Nephron progenitor cell (in vitro differentiated cells): ENCODE measurements at places on chromosomes 12 and 14.

- H3K27ac ChIP-seq = no peak overlapping the region
- H3K36me3 ChIP-seq = no peaks in the 10 kb centered on the region
- no peak for DNase-seq
- no peaks in the 10 kb centered on the region for H3K4me1 ChIP-seq
Measured at GRCh38 chr14:42541535-42542001, 934.9 kb downstream of the LRFN5 start.

DNA sequence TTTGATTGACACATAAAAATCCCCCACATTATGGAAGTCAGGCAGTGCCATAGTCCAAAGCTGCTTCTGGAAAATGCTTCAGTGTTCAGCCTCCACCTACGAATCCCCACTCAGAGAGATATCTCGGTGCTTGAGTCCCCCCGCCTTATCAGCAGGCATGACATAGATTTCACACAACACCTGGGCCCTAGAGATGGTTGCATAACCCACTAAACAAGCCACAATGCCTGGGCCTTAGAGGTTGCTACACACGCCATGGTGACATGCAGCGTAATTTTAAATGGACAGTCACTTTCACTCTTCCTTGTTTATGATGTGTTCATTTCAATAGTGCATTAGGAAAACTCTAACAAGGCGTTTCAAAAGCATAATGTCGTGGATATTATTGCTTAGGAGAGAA lies 38.0 kb downstream of the CCDC60 start:
- no peak overlapping the region for H3K4me3 ChIP-seq
- H3K27me3 ChIP-seq = no peaks in the 10 kb centered on the region
- peaks cover 42% of the 10 kb centered on the region for H3K4me1 ChIP-seq
- no peak for DNase-seq
- H3K27ac ChIP-seq = no peak overlapping the region

- peak overlapping the region; percentile 53 for H3K27ac ChIP-seq
- no peaks in the 10 kb centered on the region for H3K36me3 ChIP-seq
- no peak for DNase-seq
- H3K4me1 ChIP-seq = peaks cover 5% of the 10 kb centered on the region
- H3K27me3 ChIP-seq = peaks cover 25% of the 10 kb centered on the region
- no peak overlapping the region for H3K4me3 ChIP-seq
Measured at GRCh38 chr14:50389668-50390441, 6.8 kb downstream of the CDKL1 start.

DNA sequence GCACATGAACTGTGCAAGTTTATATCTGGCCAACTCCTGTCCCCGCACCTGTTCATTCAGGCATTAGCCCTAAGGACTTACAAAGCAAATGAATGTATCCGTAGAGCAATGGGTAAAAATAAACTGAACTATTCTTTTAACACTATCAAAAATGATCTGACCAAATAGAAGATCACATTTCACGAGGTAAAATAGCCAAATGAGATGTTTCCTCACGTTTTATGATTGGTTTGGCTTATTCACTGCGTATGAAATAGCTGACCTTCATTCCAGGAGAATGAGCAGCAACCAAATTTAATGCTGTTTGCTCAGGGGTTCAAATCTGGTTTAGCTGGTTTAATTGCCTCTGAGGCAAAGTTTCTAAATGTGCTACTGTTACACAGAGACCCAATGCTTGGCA lies 216.0 kb upstream of the EEA1 start:
- H3K36me3 ChIP-seq = peaks cover 5% of the 10 kb centered on the region
- no peak overlapping the region for H3K4me3 ChIP-seq
- DNase-seq = no peak
- H3K4me1 ChIP-seq = peaks cover 18% of the 10 kb centered on the region

GRCh38 chr12:26692407-26692806 lies 140.6 kb downstream of the ITPR2 start:
- no peaks in the 10 kb centered on the region for H3K36me3 ChIP-seq
- no peak for DNase-seq
- no peak overlapping the region for H3K4me3 ChIP-seq
- H3K27me3 ChIP-seq = no peaks in the 10 kb centered on the region

- H3K4me1 ChIP-seq = peaks cover 67% of the 10 kb centered on the region
- H3K27me3 ChIP-seq = peaks cover 3% of the 10 kb centered on the region
- H3K27ac ChIP-seq = peak overlapping the region; percentile 95
- H3K4me3 ChIP-seq = peak overlapping the region; percentile 25
Measured at GRCh38 chr12:1185460-1186182, 194.6 kb downstream of the ERC1 start.

GRCh38 chr12:34392741-34393085 lies 370.4 kb downstream of the ALG10 start:
- H3K4me3 ChIP-seq = no peak overlapping the region
- DNase-seq = no peak
- no peaks in the 10 kb centered on the region for H3K4me1 ChIP-seq
- H3K27ac ChIP-seq = no peak overlapping the region
- H3K36me3 ChIP-seq = no peaks in the 10 kb centered on the region

DNA sequence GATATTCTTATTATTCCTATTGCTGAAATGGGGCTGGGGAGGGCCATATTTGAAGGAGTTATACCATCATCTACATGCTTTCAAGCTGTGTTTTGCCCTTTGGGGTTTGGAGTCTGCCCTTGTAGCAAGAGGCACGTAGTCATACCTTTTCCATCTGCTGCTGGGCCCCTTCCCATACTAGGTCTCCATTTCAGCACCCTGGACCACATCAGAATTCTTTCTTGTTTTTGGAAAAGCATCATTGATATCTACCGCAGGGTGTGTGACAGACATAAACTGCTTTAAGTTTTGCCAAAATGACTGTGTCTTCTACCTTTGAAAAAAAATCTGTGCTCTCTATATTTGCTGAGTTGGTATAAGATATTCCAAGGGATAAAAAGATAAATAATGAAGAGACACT lies 12.3 kb upstream of the DUSP6 start:
- H3K36me3 ChIP-seq = peaks cover 62% of the 10 kb centered on the region
- peaks cover 55% of the 10 kb centered on the region for H3K4me1 ChIP-seq
- DNase-seq = no peak
- no peak overlapping the region for H3K4me3 ChIP-seq

DNA sequence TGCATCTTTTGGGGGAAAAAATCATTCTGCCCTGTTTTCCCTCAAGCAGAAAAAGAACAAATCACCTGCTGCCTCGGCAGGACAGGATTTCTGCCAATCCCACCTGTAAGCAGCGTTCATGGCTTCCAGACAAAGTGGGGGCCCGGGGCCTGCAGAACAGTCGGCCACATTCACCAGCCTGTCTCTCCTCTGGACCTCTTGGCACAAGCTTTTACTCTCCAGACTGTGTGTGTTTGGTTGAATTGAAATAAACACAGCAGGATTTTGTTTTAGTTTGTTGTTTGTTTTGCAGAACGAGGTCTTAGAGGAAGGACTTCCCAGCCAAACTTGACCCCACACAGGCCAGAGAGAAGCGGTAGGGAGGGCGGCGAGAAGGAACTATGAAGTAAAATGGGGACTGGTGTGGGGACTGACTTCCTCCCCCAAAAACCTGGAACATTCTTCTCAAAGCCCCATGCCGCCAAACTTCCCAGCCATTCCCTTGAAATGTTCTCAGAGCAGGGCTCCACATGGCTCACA lies 41.7 kb upstream of the FOS start:
- peak overlapping the region; percentile 36 for H3K27ac ChIP-seq
- H3K4me1 ChIP-seq = peaks cover 36% of the 10 kb centered on the region
- no peak overlapping the region for H3K4me3 ChIP-seq
- H3K36me3 ChIP-seq = no peaks in the 10 kb centered on the region

DNA sequence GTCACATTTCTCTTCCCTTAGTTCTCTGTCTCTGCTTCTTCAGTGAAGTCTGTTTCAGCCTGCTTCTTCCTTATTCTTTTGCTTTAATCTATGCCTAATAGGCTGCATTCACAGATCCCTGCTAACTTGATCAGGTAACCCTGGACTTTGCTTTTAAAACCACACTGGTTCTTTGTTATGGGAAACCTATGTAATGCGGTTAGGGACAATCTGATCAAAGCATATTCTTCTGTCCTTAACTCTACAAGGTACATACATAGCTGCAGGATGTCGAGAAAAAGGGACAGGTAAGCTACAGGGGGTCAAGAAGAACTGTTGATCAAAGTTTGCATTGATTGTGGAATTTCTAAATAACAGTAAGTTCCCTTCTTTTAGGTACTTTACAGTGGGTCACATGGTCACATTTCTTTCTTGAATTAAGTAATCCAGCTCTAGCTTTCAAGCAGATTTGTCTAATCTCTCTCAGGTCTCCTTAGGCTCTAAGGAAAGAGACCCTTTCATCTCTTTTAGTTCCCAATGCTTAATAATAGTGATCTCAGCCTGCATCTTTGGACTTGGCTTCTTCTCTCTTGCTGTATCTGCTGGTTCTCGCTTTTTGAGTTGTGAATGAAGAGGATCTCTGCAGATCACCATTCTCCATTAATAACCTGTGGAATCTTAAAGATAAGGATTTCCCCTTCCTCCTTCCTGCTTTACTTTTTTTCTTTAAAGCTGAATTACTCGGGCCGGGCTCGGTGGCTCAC lies 3.8 kb downstream of the COPZ1 start:
- no peak for DNase-seq
- H3K36me3 ChIP-seq = no peaks in the 10 kb centered on the region
- no peaks in the 10 kb centered on the region for H3K27me3 ChIP-seq
- H3K4me1 ChIP-seq = peaks cover 66% of the 10 kb centered on the region

GRCh38 chr14:85300107-85300506 lies 229.8 kb upstream of the FLRT2 start:
- peaks cover 6% of the 10 kb centered on the region for H3K27me3 ChIP-seq
- no peak for DNase-seq
- no peak overlapping the region for H3K27ac ChIP-seq
- no peaks in the 10 kb centered on the region for H3K4me1 ChIP-seq
- H3K36me3 ChIP-seq = peaks cover 5% of the 10 kb centered on the region
- H3K4me3 ChIP-seq = no peak overlapping the region

DNA sequence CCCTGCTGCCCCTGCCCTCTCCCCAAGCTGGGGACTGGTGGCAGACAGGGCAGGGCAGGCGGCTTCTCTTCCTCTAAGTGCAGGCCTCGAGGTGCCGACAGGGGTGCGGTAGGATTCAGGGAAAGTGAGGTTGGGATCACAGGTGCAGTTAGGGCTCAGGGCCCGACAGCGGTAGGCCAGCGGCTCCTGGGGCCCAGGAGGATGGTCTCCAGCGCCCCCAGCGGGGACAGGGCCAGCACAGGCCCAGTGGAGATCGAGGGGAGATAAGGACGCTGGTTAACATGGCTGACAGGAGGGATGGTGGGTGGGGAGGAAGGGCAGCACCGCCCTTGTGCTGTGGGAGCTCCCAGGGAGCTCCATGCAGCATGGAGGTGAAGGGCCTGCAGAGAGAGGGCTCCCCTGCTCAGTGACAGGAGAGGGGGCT lies 935 bp upstream of the CRIP1 start:
- H3K4me3 ChIP-seq = peak overlapping the region; percentile 68
- H3K4me1 ChIP-seq = peaks cover 34% of the 10 kb centered on the region

- DNase-seq = no peak
- no peaks in the 10 kb centered on the region for H3K36me3 ChIP-seq
- peaks cover 94% of the 10 kb centered on the region for H3K27me3 ChIP-seq
- H3K27ac ChIP-seq = no peak overlapping the region
- H3K4me1 ChIP-seq = peaks cover 78% of the 10 kb centered on the region
- no peak overlapping the region for H3K4me3 ChIP-seq
Measured at GRCh38 chr14:99242238-99242637, 29.8 kb downstream of the BCL11B start.

DNA sequence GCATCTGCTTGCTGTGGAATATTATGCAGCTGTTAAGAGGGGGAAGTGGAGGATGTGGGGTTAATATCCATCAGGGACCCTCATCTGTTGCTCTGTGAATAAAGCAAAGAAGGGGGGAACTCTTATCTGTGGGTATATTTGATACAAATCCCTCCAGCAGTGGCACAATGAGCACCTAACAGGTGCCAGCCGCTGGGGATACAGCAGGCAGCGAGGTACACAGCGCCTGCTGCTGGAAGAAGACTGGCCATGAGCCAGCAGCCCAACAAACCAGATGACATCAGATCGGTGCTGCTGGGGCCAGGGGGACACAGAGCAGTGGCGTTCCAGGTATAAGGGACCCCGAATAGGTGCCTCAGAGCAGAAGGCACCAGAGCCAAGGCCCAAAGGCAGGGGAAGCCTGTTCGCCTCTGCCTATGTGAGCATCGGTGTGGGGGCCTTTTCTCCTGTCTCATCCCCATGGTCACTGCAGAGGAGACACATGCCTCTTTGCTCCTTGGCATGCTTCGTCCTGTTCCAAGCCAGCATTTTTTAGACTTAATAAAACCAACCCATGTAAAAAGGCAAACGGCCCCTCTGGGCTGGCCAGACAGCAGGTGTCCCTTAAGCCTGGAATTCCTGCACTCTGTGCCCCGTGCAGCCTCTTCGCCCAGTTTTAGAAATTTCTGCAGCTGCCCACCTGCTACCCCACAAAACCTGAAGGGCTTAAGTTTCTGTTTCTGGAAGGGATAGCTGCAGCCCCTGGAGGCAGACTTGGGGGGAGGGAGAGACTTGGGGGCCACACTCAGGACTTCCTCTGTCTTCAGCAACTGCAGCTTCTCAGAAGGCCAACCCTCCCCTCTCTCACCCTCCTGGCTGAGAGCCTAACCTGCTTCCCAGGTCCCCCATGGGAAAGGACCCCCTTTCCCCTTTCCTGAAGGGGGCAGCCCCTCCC lies 1.6 kb upstream of the CKB start:
- peaks cover 8% of the 10 kb centered on the region for H3K36me3 ChIP-seq
- peaks cover 65% of the 10 kb centered on the region for H3K4me1 ChIP-seq
- peaks cover 18% of the 10 kb centered on the region for H3K27me3 ChIP-seq
- no peak for DNase-seq
- H3K4me3 ChIP-seq = peak overlapping the region; percentile 70

DNA sequence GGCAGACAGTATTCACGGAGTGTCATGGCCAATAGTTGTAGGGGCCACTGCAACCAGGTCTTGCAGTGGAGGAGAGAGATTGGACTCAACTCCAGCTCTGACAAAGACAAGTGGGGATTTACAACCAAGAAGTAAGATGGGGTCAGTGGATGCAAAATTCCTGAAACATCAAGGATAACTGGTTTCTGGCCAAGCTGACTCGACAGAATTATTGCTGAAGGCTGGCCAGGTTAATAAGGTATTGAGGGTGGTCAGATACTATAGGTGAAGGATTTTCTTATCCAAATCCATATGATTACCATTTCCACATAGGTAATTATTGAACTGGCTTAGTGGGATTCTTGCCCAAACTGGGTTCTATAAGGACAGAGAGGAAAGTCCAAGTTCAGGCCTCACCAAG lies 64.9 kb upstream of the FOXG1 start:
- no peak for DNase-seq
- no peaks in the 10 kb centered on the region for H3K27me3 ChIP-seq
- H3K36me3 ChIP-seq = no peaks in the 10 kb centered on the region
- H3K27ac ChIP-seq = no peak overlapping the region
- no peaks in the 10 kb centered on the region for H3K4me1 ChIP-seq
- H3K4me3 ChIP-seq = no peak overlapping the region

DNA sequence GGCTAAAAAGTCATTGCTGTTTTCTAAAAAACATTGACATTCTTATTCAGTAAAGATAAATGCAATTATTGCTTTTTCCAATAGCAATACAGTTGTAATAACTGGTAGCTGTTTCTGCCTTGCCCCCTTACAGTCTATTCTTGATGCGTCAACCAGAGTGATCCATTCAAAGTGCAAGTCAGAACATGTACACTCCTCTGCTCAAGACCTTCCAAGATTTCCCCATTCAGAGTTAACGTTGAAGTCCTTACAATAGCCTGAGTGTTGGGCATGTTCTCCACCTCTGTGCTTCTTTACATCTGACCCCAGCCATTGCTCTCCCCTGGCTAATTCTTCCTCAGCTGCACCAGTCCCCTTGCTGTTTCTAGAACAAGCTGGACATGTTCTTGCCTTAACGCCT lies 24.3 kb downstream of the VRK1 start:
- no peak overlapping the region for H3K4me3 ChIP-seq
- no peak for DNase-seq
- peaks cover 16% of the 10 kb centered on the region for H3K4me1 ChIP-seq
- peaks cover 27% of the 10 kb centered on the region for H3K36me3 ChIP-seq
- H3K27me3 ChIP-seq = no peaks in the 10 kb centered on the region
